Hematopoietic multipotent progenitor cell (in vitro differentiated cells): ENCODE measurements at places on chromosomes 6 and 20. TPM values are rescaled to one million over a fixed set of nuclear protein-coding genes. Genes with fewer than 3 reads are reported as not detected.
A peak's percentile ranks its signal among the peaks of the same experiment; 100 is the strongest.

- peak; percentile 82 for DNase-seq
These were observed 88.1 kb downstream of the SNAP25 start for GRCh38 chr20:10306440-10307358.

DNA sequence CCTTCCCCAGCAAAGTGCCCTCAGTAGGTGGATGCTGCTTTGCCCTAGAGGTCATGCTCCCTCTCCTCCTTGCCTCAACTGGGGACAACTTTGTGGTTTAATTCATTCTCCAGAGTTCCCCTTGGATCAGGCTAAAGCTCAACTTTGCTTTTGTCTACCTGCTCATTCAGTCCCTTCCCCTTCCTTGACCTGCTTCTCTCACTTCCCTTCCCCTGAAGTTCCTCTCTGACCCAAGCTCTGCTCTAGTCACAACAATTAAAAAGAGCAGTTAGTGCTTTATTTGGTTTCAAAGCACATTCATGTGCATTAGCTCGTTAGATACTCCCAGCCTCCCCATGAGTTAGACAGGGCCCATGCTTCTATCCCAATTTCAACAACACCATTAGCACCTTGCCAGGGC is 71.3 kb downstream of the DZANK1 start:
- no peak for DNase-seq

DNA sequence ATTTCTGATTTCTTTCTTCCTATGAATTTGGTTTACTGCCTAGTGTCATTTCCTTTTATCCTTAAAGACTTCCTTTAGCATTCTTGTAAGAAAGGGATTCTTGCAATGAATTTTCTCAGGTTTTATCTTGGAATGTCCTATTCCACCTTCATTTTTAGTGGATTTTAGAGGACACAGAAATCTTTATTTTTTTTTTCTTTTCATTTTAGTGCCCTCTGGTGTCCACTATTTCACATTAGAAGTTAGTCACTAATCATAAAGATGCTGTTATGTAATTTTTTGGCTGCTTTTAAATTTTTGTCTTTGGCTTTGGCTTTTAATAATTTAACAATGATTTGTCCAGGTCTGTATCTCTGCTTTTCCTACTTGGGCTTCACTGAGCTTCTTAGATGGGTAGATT is 28.1 kb downstream of the LMBRD1 start:
- no peak for DNase-seq

GRCh38 chr6:41600499-41601247 is 37.6 kb upstream of the MDFI start:
- DNase-seq: no peak

DNA sequence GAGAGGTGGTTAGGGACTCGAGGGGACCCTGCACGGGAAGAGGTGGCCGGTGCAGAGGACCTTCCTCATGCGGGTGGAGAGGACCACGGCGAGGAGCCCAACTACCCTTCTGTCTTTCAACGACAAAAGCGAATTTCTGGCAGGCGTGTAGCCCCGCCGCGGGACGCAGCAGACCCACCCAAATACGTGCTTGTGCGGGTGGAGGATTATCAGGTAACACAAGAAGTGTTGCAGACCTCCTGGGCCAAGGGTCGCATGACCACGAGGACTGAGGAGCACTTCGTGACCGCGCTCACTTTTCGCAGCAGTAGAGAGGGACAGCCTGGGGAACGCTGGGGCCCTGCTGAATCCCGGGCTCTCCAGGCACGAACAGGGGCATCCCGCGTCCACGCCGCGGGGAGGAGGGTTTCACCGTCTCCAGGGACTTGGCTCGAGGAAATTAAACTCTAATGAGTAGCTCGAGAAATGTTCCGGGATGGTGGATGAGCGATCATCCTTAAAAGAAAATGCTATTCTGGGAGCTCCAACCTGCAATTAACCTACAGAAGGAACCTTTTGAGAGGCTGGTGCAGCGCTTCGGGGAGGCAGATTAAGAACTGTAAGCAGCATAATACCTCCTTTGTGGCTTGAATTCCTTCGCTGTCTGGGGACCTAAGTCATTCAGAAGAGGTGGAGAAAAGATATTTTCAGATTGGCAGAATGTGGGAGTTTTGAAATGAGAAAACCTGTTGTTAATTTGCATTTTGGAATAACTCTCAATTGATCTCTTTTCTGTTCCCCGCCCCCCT is 804 bp downstream of the C6orf141 start:
- peak; percentile 12 for DNase-seq

DNA sequence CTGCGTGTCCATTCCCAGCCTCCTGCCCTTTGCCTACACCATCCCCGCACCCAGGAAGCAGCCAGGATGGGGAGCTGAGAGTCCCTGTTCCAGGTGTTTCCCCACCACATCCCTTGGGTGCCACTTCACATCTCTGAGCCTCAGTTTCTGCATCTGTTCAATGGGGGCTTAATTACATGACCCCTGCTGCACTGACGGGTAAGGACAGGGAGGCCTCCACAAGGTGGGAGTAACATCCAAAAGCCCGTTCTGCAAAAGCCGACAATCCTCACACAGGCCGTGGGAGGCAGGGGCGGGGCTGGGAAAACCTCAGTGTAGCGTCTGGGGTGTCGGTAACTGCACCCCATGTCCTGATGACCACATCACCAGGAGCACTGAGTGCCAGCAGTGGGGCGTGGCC is 41.3 kb downstream of the GRM4 start:
- no peak for DNase-seq

Gene VSX1
- not detected for total RNA-seq

Gene SAMD10
- 27.7 TPM for total RNA-seq

Gene PRRT1
- total RNA-seq: 0.27 TPM

Gene ULBP2
- total RNA-seq: 0.27 TPM
